ENCODE measurements at places on chromosomes 5 and 9.

GRCh38 chr9:116450378-116451139 lies 236.5 kb upstream of the TRIM32 start:
- no peak for DNase-seq

GRCh38 chr9:79143211-79143610 lies 428.6 kb upstream of the TLE4 start:
- no peak for DNase-seq

- DNase-seq = no peak
Observed at GRCh38 chr5:177226860-177227259, 76.7 kb downstream of the RAB24 start.

GRCh38 chr5:158820891-158821290 lies 278.8 kb downstream of the EBF1 start:
- DNase-seq = no peak

GRCh38 chr9:129100383-129101169 lies 10.0 kb downstream of the CRAT start:
- DNase-seq = no peak

DNA sequence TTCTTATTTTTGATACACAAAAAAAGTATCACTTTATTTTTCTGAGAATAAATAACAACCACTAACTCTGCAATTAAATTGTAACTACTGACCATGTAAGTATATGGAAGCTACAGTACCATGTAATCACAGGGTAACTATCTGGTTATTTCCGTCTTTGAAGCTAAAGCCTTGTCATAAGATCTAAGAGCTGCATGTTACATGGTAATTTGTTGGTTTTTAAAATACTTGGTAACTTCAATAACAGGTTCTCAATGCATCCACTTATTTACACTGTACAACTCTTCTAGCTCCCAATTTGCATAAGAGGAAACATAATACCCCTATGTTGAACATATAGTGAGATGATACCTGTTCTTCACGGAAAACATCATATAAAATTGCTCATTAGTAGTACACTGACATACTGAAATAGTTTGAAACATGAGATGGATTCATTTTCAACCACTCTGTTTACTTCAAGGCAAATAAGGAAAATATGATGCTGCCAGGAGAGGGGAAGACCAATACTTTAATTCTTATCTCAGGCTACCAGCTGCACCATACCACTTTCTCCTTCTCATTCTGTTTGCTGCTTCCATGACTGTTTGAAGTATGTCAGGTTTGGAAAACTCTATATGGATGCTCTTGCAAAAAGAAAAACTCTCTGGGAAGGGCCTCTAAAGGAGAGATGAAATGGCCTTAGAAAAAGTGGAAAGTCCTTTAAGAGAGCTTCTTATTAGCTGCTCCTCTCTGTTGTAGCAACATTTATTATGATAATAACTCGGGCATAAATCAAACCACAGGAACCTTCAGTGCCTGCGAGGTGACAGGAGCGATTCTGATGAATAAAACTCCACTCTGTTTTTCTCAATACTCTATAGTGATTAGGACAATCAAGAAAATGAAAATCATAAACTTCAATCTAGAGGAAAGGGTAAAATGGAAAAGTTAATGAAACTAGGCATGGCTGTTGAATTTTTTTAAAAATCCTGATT lies 150.2 kb downstream of the KIAA0825 start:
- no peak for DNase-seq

- DNase-seq = no peak
Observed at GRCh38 chr5:109167586-109167985, 242.2 kb downstream of the PJA2 start.

- no peak for DNase-seq
Observed at GRCh38 chr5:135012951-135013391, 21.1 kb downstream of the PITX1 start.

- DNase-seq = no peak
Observed at GRCh38 chr9:71361357-71361756, 239.9 kb upstream of the TRPM3 start.

DNA sequence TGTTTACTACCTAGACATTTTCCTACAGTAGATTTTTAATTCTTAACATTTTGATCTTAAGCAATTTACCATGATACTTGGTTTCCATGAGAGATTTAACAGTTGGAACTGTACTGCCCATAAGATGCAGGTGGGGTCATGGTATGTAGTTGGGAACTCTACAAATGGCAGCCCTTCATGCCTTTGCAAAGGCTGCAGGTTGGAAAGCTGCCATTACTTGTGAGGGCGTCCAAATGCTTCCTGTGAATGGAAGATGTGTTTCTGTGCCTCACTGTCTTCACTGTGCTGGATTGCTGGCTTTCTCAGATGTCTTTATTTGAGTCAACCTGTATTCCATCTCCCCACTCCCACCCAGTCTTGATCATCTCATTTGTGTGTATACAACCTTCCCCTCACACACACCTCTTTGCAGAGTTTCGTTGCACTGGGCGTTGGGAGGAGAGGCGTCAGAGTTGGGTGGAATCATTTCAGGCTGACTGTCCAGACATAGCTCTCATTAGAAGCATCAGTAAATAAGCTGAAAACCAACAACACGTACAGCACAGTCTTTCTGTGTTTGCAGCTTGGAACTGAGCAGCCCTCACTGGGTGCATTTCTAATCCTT lies 14.8 kb upstream of the ABL1 start:
- DNase-seq = no peak

- peak; percentile 58 for DNase-seq
Observed at GRCh38 chr9:27348785-27349697, 52.1 kb upstream of the EQTN start.

GRCh38 chr9:106862821-106863720 lies at the start of gene ZNF462:
Gene ZNF462 (plus strand): TSS chr9:106863166. CDS start chr9:106923384, 60,218 bp downstream.
- DNase-seq = no peak

- DNase-seq = no peak
Observed at GRCh38 chr9:116336133-116336862, 182.7 kb downstream of the PAPPA start.

- DNase-seq = no peak
Observed at GRCh38 chr5:144328494-144328893, 157.8 kb downstream of the KCTD16 start.

DNA sequence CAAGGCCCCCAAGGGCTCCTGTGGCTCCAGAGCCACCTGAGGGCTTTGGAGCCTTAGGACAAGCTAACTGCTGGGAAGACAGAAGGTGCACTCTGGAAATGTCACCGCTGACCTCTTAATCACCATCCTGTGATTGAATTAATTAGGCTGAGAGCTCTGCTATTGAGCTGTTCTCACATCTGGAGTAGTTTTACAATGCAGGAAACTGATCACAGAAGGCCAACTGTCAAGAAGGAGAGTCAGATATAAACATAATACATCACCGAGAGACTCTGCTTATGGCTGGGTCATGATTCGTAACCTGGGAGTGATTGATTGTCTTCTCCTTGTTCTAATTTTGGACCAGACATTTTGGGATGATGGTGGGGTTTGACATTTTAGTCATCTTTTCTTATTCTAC lies 226.1 kb downstream of the SLIT3 start:
- DNase-seq = no peak

GRCh38 chr9:73152953-73153352 lies 1.3 kb downstream of the ANXA1 start:
- no peak for DNase-seq

GRCh38 chr5:10521466-10522223 lies 42.2 kb upstream of the ANKRD33B start:
- no peak for DNase-seq

GRCh38 chr9:1531424-1531823 lies 481.3 kb downstream of the DMRT2 start:
- DNase-seq = no peak

GRCh38 chr5:89351222-89351621 lies 468.2 kb upstream of the MEF2C start:
- DNase-seq = no peak

DNA sequence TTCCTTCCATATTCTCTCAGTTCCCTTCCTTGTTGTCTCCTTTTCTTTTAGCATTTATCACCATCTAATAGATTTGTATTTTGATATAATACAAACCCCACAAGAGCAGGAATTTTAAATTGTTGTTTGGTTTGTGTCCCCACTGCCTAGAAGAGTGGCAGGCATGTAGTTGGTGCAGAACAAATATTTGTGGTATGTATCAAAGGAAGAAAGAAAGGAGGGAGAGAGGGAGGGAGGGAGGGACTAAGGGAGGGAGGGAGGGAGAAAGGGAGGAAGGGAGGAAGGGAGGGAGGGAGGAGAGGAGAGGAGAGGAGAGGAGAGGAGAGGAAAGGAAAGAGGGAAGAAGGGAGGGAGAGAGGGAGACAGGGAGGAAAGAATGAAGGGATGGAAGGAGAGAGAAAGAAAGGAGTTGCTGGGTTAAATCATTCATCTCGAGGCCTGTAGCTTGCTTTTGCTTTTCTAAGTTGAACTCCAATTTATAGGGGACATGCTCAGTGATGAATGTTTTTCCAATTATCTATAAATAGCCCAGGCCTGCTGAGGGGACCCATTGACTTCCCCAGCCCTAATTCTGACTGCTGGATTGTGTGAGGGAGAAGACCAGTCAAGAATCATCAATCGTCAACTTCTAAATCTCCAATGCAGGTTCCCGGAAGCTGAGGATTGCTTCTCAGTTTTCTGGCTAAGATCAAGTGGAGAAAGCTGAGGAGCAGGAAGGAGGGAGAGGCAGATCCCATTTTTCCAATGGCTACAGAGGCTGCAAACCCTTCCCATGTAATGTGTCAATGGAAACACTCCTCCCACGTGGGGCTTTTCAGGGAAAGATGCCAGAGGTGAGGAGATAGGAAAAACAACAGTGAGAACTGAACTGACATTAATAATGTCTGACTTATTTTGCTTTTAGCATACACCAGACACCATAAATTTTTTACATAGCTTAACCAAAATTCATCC lies 320.7 kb downstream of the ASTN2 start:
- no peak for DNase-seq

GRCh38 chr5:104347119-104347708 lies 784.6 kb upstream of the NUDT12 start:
- no peak for DNase-seq

DNA sequence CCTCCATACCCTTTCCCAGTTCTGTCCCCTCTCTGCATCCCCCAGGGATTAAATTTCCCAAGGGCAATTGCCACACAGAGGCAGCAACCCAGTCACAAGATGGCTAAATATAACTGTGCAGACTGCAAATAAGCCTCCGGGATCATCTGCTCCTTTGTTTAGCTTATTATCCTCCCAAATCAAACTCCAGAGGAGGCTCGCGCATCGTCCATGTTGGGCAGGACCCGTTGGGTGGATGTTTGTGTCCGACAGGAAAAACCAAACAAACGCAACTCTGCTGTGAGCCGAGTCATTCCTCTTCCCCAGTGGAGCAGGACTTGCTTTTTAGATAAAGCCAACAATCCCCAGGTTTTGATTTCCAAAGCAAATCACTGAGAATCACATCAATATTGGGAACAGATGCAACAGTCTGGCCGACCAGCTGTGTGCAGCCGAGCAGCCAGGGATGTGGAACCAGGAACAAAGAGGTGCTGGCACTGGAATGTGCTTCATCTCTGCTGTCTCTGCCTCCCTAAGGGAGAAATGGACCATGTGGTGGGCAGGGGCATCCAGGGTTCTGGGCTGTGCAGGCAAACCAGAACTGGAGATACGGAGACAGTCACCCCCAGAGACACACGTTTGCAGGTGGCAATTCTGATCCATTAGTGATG lies 89.8 kb downstream of the PTTG1 start:
- DNase-seq = no peak

GRCh38 chr9:133862585-133863256 lies 124.6 kb upstream of the SARDH start:
- DNase-seq = no peak

DNA sequence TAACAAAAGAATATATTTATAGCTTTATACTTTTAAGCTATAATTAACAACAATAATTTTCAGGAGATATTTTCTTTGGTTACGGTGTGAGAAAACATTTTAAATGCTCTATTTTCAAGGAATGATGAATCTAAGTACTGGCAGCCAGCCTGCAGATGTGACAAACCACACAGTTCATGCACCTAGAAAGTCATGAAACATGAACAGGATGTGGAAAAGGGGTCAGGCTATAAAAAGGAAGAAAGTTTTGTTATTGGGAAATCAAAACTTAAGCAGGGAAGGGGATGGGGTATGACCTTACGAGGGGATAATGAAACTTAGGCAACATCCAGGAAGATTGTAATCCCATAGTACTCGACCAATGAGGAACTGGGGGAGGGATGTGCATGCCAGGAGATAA lies 508.7 kb upstream of the GRAMD2B start:
- no peak for DNase-seq

DNA sequence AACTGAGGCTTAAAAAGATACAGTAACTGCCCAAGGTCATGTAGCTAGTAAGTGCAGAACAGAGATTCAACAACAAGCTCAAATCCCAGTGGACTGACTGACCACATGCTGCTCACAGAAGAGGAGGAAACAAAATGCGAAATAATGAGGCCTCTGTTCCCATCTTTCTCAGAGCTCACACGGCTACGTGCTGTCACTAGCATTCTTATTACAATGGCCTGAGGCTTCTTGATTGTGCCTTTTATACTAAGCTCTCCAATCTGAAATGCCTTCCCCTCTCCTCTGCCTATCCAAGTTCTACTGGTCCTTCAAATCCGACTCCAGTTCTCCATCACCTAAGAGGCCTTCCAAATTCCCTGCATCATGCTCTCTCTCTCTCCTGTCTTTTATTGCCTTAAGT lies 26.0 kb downstream of the SGTB start:
- DNase-seq = no peak

GRCh38 chr9:114091711-114092110 lies 7.4 kb downstream of the KIF12 start:
- no peak for DNase-seq

- DNase-seq = no peak
Observed at GRCh38 chr5:107247427-107247826, 423.3 kb downstream of the EFNA5 start.

- no peak for DNase-seq
Observed at GRCh38 chr5:106292654-106293053, 1378.1 kb downstream of the EFNA5 start.

DNA sequence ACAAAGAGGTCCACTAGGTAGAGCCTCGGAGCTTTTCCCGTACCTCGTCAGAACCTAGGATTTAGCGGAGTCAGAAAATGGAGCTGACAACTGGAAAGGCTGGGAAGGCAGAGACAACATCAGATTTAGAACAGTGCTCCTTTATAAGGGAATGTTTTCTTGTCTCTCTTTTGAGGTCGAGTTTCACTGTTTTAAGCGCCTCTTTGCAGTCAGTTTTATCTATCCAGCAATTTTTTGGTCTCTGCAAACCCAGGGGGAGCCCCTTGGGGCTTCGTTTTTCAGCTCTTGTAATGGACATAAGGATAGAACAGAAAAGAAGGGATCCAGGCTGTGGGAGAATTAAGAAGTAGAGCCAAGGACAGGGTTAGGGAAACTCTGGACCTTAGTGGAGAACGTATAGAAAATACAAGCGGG lies 80.5 kb downstream of the FNBP1 start:
- DNase-seq = no peak

- DNase-seq = no peak
Observed at GRCh38 chr5:33229216-33229615, 211.5 kb upstream of the TARS1 start.

- DNase-seq = no peak
Observed at GRCh38 chr9:115466756-115467155, 348.8 kb upstream of the TNC start.
